ENCODE measurements at places on chromosomes 7 and 10.

DNA sequence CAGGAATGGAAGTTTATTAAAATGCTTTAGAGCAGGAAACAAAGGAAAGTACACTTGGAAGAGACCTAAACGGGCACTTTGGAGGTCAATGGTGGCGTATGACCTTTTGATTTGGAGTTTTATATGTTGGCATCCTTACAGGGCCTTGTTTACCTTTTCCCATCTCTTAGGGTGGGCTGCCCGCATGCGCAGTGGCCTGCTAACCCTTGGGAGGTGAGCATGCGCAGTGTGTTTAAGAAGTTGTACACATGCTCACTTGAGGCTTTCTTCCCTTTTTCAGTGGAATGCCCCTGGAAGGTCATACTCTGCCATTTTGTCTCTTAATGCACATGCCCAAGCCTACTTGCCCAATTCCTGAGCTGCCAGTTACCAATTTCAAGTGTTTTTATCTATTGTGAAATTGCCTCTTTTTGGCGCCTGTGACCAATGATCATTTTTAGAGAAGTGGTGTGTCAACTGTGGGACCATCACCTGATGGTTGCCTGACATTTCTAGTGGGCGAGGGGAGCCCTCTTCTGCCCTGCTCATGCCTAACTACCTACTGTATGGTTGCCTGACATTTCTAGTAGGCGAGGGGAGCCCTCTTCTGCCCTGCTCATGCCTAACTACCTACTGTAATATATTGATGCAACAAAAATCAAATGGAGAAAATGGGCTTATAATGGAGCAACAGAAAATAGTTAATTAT, 138.0 kb downstream of the PPP1R9A start:
- no peak for DNase-seq

DNA sequence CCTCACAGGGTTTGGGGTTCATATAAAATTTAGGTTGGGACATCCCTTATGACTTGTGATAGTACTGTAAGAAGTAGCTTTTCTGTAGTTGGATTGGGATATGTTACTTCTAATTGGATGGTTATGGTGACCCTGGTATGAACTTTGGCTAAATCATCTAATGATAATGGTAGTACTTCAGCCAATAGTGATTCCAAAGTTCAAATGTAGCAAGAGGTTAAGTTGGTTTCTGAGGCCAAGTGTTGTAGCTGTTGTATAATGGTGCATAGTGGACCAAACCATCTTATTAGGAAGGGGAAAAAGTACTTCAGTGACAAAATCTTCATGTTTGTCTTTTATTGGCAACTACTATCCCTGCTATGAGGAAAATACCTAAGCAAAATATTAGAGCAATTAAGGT, 542.1 kb upstream of the IGFBP3 start:
- no peak for DNase-seq

DNA sequence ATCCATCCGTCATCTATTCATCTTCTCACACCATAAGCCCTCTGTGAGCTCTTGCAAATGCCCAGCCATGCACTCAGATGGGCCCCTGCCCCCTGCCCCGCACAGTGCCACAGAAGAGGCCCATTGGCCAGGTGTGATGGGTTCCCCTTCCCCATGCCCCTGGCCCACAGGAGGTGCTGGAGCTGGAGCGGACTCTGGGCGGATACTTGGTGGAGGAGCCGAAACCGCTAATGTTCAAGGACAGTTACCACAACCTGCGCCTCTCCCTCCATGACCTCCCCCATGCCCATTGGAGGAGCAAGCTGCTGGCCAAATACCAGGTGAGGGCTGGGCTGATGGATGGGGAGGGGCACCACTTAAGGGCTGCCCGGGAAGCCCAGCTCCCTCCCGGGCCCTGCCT, 23.4 kb upstream of the SLC29A3 start:
- no peak for DNase-seq

GRCh38 chr10:95716866-95717265, 23.1 kb upstream of the TCTN3 start:
- no peak for DNase-seq

DNA sequence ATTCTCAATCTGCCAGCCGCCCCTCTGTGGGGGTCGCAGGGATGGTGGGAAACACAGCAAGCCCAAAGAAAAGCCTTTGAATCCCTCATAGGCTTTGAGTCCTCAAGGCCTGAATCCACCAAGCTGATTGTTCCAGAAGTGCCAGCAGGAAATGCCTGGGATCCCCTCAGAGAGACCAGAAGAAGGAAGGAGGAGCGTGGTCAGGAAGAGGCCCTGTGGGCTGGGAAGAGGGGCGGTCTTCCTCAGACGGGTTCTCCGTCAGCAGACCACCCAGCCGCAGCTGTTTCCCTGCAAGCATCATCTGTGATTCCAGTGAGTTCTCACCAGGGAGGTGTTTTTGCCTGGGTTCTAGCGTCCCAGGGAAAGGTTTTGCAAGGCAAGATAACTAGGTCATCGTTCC, 190.0 kb upstream of the KLF6 start:
- DNase-seq = no peak

DNA sequence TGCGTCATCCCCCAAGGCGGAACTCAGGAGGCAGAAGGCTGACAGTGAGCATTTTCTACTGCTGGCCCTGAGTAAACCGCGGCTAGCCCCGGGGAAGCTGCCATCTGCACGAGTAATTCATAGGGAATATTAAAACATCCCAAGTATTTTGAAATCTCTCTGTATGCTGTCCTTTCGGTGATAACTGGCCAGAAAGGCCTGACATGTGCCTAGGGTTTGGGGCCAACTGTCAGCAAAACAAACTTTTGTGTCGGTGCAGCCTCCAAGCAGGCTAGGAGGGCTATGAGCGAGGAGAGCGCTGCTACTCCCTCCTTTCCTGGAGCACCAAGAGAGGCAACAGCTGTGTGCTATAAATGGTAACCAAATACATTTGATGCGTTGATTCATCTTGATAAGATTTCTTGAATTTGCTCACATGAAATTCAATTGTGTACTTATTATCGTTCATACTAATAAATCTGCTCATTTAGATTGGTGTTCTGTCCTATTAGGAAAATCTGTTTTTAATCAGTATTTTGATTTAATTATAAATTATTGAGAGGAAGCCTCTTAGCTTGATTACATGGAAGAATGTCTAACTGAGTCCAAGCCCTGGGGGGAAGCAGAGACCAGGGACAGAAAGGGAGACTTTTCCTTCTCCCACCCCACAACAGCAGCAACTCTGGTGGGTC, 124.4 kb upstream of the NPS start:
- no peak for DNase-seq

- no peak for DNase-seq
Observed at GRCh38 chr7:158803367-158803969, 25.8 kb downstream of the ESYT2 start.

GRCh38 chr10:103765168-103765567, 90.2 kb downstream of the SH3PXD2A start:
- no peak for DNase-seq

- no peak for DNase-seq
Observed at GRCh38 chr7:105011141-105011830, 2.7 kb upstream of the KMT2E start.

GRCh38 chr7:104878577-104878976, 135.4 kb upstream of the KMT2E start:
- no peak for DNase-seq

GRCh38 chr7:71870812-71871211, 541.3 kb downstream of the CALN1 start:
- DNase-seq = no peak

DNA sequence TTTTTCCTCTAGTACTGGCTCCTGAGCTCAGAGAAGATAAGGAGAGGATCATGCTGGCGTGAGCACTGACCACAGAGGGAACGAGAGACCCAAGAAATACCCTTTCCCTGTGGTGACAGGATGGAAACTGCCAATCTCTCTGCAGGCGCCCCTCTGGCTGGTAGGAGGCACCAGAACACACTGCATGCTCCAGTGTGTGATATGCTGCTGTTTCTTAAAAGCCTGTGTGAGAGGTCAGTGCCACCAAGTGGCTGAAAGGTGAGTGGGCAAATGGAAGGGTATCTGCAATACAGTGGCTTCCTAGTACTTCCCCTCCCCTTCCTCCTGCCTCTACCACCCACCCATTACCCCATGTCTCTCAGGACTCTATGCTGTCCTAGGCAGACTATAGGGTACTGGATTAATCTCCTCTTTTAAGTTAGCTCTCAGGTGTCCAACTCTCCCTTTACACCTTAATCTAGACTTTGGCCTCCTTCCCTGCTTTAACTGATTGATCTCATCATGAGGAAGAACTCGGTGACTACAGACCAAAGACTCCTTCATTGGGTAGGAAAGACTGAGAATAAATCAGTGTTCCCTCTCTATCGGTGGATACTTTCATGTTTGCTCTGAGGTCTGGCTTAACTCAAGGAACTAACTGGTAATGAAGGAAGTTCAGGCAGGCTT, 283.6 kb downstream of the ADRA2A start:
- peak; percentile 28 for DNase-seq

GRCh38 chr7:6181136-6181535, 91.3 kb downstream of the CYTH3 start:
- DNase-seq = no peak

GRCh38 chr10:117926491-117926890, 120.2 kb downstream of the RAB11FIP2 start:
- no peak for DNase-seq

DNA sequence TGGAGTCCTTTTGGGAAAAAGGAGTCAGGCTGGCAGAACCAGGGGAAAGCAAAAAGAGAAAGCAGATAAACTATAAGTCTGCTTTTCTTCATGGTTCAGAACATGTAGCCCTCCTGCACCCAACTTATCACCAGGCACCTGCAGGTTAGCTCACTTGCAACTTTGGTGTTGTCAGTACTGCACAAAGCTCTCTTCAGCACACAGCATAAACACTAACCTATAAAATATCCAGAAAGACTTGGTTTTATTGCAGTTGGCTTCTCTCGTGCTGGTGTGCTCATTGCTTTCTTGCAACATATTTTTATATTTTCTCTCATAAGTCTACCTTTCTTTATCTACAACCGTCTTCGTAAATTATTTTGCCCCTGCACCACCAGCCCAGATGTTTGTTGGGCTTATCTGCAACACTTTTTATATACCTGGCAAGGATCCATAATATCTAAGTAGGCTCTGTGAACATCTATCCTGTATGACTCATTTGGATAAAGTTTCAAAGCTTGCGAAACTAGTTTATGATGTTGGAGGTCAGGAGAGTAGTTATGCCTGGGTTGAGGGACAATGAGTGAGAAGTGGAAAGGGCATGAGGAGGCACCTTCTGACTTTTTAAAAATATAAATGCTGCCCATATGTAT, 164.6 kb downstream of the ANKRD30A start:
- DNase-seq = no peak

- DNase-seq = no peak
Observed at GRCh38 chr7:139948587-139949335, 114.0 kb downstream of the PARP12 start.

DNA sequence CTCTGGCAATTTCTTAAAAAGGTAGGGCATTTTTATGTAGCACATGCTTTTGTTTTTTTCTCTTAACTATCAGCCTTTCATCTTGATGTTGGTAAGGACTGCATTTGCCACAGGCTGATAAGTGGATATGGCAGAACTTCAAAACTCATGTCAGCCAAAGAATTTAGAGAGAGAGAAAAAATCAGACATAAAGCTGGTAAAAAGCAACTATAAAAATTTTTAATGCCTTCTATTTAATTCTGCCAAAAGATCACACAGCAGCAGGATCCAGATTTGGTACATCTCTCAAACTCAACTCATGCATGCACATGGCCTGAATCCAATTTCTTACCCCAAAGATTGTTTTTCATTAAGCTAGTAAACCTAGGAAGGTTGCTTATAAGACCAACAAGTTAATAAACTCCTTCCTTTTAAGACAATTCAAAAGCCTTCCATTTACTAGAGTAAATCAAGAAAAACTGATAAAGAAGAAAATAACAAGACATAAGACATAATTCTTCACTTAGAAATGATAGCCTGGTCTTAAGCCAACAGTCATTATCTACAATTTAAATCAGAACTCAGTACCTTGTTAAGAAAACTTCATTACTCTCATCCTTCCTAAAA, 69.3 kb downstream of the GLI3 start:
- DNase-seq = no peak

DNA sequence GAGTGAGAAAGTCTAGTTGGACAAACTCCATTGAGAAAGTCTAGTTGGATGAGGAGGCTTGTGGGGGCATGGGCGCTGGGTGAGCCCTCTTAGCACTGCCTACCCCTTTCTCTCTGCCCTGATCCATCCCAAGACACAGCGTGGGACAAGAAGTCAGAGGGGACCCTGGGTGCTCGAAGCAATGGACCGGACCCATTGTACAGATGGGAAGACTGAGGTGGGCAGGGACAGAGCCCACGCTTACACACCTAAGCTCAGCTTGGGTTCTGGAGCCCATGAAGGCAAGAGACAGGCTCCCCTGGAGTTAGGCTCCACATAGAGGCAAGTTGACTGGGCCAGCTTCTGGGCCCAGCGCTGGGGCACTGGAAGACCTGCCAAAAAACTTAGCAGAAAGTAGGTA, 126.8 kb upstream of the TNRC18 start:
- DNase-seq = no peak

- DNase-seq = no peak
Observed at GRCh38 chr7:36949711-36950600, 225.7 kb upstream of the AOAH start.

DNA sequence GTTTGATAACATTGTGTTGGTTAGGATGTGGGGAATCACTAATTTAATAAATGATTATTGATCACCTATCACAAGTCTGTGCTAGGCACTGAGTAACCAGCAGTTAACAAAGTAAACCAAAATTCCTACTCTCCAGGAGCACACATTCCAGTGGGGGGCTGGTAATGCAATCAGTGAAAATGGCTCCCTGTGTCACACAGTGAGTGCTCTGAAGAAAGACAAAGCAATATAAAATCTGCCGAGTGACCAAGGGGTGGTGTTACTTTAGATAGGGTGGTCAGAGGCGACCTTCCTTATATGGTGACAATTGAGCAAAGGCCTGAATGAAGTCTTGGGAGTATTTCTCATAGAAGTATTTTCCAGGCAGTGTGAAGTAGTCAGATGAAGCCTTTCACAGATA, 13.6 kb upstream of the SMC3 start:
- DNase-seq = no peak

DNA sequence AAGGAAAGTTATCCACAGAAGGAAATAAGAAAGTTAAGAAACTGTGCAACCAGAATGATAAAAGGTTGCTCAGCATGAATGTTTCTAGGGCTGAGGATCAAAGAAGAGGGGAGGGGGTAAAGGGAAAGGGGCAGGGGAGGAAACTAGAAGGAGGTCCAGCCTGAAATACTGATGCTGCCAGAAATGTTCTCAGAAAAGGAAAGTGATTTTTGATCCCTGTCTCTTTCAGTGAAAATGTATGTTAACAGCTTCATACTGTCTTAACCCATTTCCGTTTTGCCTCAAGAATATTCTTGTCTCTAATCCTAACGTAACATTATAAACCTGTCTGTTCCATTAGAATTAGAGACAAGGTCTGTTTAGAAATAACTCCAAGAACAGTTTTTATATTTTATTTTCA, 49.6 kb downstream of the NEBL start:
- DNase-seq = no peak

- no peak for DNase-seq
Observed at GRCh38 chr7:21777921-21778320, 167.8 kb downstream of the CDCA7L start.

- no peak for DNase-seq
Observed at GRCh38 chr7:110421490-110422241, 669.3 kb upstream of the LRRN3 start.

- DNase-seq = no peak
Observed at GRCh38 chr7:151585744-151586393, 66.2 kb upstream of the RHEB start.
